ENCODE measurements at places on chromosomes 6 and 20.

DNA sequence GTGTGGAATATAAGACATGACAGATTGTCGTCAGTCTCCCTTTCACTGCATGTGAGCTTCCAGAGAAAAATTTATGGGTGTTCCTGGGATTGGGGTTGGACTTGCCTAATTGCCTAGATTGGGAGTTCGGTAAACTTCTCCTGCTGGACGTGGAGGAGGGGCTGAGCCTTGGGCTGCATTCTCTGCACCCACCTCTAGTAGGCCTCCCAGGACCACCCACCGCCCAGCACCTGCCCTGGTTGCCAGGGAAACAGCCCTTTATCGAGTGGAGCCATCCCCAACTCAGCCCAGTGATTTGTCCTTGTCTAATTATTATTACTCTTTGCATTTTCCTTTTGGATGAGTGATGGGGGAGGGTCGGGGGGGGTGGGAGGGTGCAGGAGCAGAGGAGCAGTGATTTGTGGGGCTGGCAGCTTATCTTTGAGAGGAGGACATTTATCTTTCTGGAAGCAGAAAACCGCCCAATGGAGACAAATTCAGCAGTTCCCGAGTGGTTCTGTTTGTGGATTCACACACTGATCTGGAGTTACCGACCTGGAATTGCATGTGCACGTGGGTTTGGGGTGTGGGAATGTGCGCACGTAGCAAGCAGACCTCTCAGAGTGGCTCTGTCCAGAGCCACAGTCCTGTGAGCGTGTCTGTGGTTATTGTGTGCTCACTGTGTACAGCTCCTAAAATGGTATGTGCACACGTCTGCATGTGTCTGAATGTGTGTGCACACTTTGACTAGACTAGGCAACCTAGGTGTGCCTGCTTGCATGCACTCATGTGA is 104.5 kb downstream of the DHX35 start:
- no peak for DNase-seq

DNA sequence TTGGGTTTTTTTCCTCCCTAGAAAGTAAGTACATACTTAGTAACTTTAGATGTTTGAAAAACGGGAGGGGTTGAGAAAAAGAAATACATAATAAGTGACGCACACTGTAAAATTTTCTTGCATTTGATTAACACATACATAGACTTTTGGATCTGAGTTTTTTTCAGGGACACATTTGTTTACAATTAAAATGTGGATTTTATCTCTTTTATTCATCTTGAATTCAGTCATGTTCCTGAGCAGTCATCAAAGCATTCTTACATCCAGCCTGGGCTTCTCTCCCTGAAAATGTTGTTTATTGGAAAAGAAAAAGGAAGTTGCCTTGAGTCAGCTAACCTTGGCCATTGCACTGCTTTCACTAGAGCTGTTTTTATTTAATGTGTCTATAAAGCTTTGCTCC is 8.7 kb upstream of the RPP40 start:
- DNase-seq: no peak

- no peak for DNase-seq
These were observed 92.6 kb downstream of the MAP3K7 start for GRCh38 chr6:90494067-90494780.

DNA sequence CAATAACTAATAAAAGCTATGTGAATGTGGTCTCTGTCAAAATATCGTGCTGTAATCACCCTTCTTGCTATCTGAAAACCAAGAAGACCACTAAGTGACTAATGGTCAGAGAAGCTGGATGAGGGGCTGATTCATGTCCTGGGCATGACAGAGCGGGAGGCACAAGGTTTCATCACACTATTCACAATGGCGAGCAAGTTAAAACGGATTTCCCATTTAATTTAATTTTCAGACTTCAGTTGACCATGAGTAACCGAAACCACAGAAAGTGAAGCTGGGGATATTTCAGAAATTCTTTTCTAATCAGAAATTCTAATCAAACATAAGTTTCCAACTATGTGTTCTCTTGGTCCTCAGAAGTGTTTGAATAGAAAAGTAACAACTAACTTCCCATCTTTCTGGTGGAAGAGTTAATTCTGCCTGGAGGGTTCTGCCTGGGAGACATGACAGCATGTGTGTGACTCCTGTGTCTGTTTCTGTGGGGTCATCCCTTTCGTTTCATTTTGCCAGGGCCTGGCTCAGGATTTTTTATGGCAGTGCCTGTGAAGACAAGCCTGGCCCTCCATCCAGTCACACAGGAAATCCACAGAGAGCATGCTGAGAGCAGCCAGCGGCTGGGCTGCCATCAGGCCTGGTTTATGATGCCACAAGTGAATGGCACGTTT is 98.9 kb downstream of the FAM120B start:
- no peak for DNase-seq

DNA sequence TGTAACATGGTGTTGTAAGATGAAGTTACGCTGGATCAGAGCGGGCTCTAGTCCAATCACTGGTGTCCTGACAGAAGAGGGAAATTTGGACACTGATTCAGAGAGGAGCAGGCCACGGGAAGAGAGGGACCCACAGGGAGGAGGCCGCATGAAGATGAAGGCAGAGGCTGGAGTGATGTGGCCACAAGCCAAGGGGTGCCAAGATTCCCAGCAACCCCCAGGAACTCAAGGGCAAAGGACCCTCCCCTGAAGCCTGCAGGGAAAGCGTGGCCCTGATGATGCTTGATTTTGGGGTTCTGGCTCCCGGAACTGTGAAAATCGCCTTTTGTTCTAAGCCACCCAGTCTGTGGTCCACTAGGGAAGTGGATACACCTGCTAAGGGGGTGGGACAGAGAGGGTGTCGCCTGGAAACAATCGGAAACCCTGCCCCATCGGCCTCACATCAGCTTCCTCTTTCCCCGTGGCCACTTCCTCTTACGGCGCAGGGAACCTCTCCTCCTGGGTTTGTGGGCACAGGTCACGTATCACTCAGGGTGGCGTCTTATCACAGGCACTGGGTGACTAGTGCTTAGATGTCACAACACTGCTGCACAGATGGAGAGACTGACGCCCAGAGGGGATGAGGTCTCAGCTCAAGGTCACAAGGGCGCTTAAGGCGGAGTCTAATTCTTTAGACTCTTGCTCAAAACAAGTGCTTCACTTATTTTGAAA is 58.0 kb downstream of the SULF2 start:
- DNase-seq: peak; percentile 94

DNA sequence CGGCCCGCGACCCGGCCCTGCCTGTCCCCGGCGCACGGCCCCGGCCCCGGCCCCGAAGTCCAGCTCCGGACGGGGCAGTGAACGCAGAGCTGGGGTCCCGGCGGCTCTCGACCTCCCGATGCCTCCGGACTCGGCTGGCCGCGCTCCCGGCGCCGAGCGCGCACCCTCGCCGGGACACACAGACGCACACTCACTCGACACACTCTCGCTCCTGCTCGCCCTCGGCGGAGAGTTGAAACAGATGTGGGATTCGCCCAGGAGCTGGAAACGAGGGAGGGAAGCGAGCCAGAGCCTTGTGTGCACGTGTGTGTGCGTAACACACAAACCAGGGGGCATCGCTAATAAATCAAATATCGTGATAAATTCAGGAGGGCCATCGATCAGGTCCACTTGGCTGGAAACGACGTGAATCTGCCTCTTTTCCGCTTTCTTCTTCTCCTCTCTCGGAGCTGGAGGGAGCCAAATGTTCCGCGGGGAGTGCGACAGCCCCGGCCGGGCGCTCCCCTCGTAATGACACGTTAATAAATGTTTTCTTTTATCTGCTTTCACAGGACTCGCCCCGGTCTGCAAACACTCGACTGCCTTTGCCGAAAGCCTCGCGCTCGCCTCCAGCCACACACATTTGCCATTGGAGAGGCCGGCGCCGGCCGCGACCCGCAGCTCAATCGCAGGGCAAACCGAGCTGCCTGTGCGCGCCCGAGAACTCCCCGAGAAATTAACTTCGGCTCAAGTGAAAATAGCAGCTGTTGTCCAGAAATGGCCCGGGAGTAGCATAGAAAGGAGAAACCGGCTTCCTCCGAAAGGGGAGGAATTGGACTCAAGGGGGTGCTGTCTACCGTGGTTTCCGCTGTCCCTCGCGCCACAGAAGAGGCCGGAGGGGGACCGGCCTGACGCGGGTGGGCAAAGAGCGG is 828 bp upstream of the SULF2 start:
- no peak for DNase-seq

GRCh38 chr6:159444056-159444760 is 248.8 kb downstream of the SOD2 start:
- DNase-seq: no peak

GRCh38 chr6:165167861-165168260 is 141.5 kb downstream of the C6orf118 start:
- no peak for DNase-seq

- no peak for DNase-seq
These were observed 141.6 kb downstream of the BTBD9 start for GRCh38 chr6:38498085-38498484.

DNA sequence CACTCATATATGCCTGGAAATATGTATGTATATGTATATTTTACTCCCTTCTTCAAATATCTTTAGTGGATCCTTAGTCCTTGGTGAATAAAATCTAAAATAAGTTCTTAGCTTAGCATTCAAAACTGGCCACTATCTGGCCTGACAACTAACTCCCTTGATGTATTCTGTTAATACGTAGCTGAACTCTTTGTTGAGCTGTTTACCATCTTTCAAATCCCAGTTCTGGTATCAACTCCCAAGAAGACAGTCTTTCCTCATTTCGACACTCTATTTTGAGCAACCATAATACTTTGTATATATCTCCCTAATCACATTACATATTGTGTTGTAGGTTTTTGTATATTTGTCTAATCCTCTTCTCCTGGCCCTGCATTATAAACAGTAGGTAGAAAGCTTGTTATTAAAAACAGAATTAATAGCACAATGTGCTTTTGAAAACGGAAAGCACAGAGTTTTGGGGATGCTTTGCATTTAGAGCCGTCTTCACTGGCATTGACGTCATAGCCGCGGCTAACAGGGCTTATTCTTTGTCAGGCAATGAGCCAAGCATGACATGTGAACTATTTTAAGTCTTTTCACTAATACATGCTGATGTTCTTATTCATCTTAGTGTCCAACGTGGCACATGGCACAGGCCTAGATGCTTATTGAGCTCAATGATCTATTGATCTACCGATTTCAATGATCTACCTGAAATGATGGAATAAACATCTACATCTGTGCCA is 47.2 kb upstream of the CCN2 start:
- DNase-seq: no peak

- DNase-seq: no peak
These were observed 23.9 kb upstream of the SLC52A3 start for GRCh38 chr20:792248-792647.

DNA sequence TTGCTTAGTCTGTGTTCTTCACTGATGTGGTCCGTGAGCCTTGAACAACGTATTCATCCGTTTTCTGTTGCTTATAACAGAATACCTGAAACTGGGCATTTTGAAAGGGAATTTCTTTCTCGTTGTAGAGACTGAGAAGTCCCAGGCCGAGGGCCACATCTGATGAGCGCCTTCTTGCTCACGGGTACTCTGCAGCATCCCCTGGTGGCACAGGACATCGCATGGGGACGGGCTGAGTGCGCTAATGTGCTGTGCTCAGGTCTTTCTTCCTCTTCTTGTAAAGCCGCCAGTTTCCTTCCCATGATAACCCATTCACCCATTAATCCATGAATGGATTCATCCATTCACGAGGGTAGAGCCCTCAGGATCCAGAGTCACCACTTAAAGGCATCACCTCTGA is 161.0 kb downstream of the NFATC2 start:
- no peak for DNase-seq

GRCh38 chr20:57653910-57654309 is 33.7 kb upstream of the ZBP1 start:
- DNase-seq: no peak

DNA sequence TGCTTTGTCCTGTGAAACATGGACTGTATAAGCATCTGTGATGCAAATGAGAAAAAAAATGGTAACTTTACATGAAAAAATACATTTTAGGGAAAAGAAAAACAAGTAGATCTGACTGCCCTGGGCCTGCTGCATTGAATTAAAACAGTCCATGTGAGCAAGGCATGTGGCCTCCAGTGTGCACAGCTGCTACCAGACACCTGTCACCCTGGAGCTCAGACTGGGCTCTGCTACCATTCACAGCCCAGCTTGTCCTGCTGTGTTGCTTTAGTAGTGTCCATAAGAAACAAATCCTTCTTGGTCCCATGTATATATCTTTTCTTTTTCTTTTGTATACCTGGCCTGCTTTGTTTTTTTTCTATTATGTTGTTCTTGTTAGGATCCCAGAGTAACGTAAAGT is 315.9 kb downstream of the NKAIN2 start:
- DNase-seq: no peak

Data from Jurkat, Clone E6-1 (cell line).